Glutamatergic neuron (in vitro differentiated cells): ENCODE measurements at places on chromosomes 16 and 17.
A peak's percentile ranks its signal among the peaks of the same experiment; 100 is the strongest.

- DNase-seq: no peak
- H3K4me1 ChIP-seq: peaks cover 9% of the 10 kb centered on the region
- no peak overlapping the region for H3K4me3 ChIP-seq
- H3K27ac ChIP-seq: no peak overlapping the region
- H3K27me3 ChIP-seq: no peaks in the 10 kb centered on the region
- no peaks in the 10 kb centered on the region for H3K36me3 ChIP-seq
Measured at GRCh38 chr17:9259419-9259818, 238.1 kb downstream of the NTN1 start.

GRCh38 chr16:30499284-30499683 lies 26.7 kb downstream of the ITGAL start:
- no peak overlapping the region for H3K27ac ChIP-seq
- H3K4me3 ChIP-seq: no peak overlapping the region
- no peaks in the 10 kb centered on the region for H3K4me1 ChIP-seq
- H3K27me3 ChIP-seq: no peaks in the 10 kb centered on the region
- DNase-seq: no peak

- no peaks in the 10 kb centered on the region for H3K4me1 ChIP-seq
- H3K27me3 ChIP-seq: peaks cover 12% of the 10 kb centered on the region
Measured at GRCh38 chr16:29745853-29746345, at the start of gene C16orf54. Gene C16orf54 (minus strand): TSS chr16:29745990. CDS start chr16:29744951, 1,039 bp downstream.

GRCh38 chr17:56982312-56982711 lies 4.4 kb downstream of the SCPEP1 start:
- no peak overlapping the region for H3K27ac ChIP-seq
- H3K4me3 ChIP-seq: no peak overlapping the region
- DNase-seq: no peak
- H3K27me3 ChIP-seq: peaks cover 2% of the 10 kb centered on the region

DNA sequence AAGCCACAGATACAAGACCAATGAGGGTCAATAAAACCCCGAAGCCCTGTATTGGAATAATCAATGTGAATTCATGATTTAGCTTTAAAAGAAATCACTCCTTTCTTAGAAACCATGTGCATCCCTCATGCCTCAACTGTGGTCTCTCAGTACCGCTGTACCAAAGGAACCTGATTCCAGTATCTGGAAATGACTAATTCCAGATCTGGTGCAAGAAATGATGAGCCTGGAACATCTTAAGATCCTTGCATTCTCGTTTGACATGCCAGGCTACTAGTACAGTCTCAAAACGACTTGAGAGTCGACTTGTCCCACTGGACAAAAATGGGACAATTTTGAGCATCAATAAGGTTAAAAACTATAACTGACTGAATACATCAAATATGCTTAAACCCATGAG lies 21.2 kb downstream of the USP31 start:
- no peaks in the 10 kb centered on the region for H3K36me3 ChIP-seq
- no peak overlapping the region for H3K27ac ChIP-seq
- no peak overlapping the region for H3K4me3 ChIP-seq
- no peaks in the 10 kb centered on the region for H3K27me3 ChIP-seq
- DNase-seq: no peak

GRCh38 chr17:8836821-8837562 lies 30.5 kb downstream of the PIK3R6 start:
- H3K36me3 ChIP-seq: no peaks in the 10 kb centered on the region
- no peak for DNase-seq
- no peaks in the 10 kb centered on the region for H3K4me1 ChIP-seq
- H3K4me3 ChIP-seq: no peak overlapping the region
- H3K27me3 ChIP-seq: peaks cover 3% of the 10 kb centered on the region
- no peak overlapping the region for H3K27ac ChIP-seq

DNA sequence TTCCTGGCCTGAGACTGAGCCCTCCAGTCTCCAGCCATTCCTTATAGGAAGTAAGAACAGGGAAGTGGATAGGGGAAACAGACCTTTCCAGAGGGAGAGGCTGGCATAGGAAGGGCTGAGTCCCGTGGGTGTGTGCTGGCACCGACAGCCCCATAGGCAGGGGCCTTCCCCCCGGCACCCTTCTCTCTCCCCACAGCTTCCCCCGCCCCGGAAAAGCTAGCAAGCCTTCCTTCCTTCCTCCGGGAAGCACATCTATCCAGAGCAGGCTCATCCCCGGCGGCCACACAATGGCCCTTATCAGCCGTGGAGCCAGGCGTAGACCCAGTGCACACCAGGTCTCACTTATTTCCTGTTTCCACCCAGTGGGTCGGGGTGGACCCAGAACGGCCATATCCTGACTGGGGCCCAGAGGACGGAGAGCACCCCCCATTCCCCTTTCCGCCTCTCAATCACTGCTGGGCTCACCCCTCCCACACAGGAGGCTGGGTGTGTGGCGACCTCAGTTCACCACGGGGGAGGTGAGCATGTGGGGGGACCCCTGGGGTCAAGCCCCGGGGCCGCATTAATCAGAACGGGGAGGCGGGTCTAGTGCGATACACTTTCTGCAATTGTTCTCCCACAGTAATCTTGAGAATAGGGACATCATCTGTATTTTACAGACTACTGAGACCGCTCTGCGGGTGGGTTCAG lies 950 bp upstream of the MYO1C start:
- DNase-seq: no peak
- H3K27me3 ChIP-seq: peaks cover 8% of the 10 kb centered on the region
- H3K36me3 ChIP-seq: no peaks in the 10 kb centered on the region
- H3K27ac ChIP-seq: no peak overlapping the region
- H3K4me1 ChIP-seq: peaks cover 13% of the 10 kb centered on the region

- H3K36me3 ChIP-seq: no peaks in the 10 kb centered on the region
- H3K4me1 ChIP-seq: peaks cover 6% of the 10 kb centered on the region
- H3K27me3 ChIP-seq: peaks cover 5% of the 10 kb centered on the region
- H3K27ac ChIP-seq: no peak overlapping the region
Measured at GRCh38 chr16:57137566-57138273, 45.3 kb downstream of the CPNE2 start.

- H3K4me1 ChIP-seq: peaks cover 28% of the 10 kb centered on the region
- peak overlapping the region; percentile 86 for H3K4me3 ChIP-seq
- peak; percentile 67 for DNase-seq
- H3K27me3 ChIP-seq: peaks cover 12% of the 10 kb centered on the region
- peak overlapping the region; percentile 88 for H3K27ac ChIP-seq
- H3K36me3 ChIP-seq: no peaks in the 10 kb centered on the region
Measured at GRCh38 chr17:182050-182751, 751 bp upstream of the DOC2B start.

- H3K4me1 ChIP-seq: peaks cover 19% of the 10 kb centered on the region
- H3K4me3 ChIP-seq: peak within 1 kb of the TSS; percentile 76
- no peak within 1 kb of the TSS for H3K27ac ChIP-seq
- peaks cover 22% of the 10 kb centered on the region for H3K27me3 ChIP-seq
- peak; percentile 47 for DNase-seq
Measured at GRCh38 chr17:60149691-60150582, at the start of gene CA4. Gene CA4 (plus strand): TSS chr17:60149973. CDS start chr17:60150035, 62 bp downstream.

DNA sequence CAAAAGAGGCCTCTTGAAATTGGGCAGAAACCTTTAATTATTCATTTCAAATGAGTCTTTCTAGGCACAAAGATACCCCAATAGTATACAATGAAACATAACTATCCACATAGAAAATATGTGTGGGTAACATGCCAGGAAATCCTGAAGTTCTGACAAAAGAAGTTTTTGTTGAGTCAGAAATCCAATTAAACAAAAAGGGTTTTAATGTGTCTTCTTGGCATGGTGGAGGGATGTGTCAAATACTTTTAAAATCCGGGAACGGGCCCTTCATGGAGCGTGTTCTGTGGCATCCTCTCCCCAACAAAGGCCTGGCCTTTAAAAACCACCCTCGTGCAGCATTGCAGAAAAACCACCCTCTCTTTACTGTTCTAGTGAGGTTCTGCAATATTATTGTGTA lies 14.2 kb downstream of the CDRT4 start:
- H3K27me3 ChIP-seq: no peaks in the 10 kb centered on the region
- DNase-seq: no peak
- H3K36me3 ChIP-seq: peaks cover 5% of the 10 kb centered on the region
- H3K4me1 ChIP-seq: no peaks in the 10 kb centered on the region
- H3K27ac ChIP-seq: no peak overlapping the region

GRCh38 chr17:17763734-17764133 lies 73.1 kb downstream of the SREBF1 start:
- H3K36me3 ChIP-seq: no peaks in the 10 kb centered on the region
- peak overlapping the region; percentile 34 for H3K4me3 ChIP-seq
- no peak for DNase-seq
- H3K27me3 ChIP-seq: peaks cover 24% of the 10 kb centered on the region
- H3K27ac ChIP-seq: no peak overlapping the region

DNA sequence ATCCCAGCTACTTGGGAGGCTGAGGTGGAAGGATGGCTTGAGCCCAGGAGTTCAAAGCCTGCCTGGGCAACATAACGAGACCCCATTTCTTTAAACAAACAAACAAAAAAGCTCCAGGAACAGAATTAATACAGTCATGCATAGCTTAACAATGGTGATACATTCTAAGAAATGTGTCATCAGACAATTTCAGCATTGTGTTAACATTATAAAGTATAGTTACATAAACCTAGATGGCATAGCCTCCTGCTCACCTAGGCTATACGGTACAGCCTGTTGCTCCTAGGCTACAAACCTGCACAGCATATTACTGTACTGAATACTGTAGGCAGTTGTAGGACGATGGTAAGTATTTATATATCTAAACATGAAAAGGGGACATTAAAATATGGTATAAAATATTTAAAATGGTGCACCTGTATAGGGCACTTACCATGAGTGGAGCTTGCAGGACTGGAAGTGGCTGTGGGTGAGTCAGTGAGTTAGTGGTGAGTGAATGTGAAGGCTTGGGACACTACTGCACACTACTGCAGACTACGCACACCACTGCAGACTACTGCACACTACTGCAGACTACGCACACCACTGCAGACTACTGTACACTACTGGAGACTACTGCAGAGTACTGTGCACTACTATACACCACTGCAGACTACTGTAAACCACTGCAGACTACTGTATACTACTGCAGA lies 74.6 kb downstream of the TMC6 start:
- peaks cover 8% of the 10 kb centered on the region for H3K4me1 ChIP-seq
- H3K27me3 ChIP-seq: peaks cover 2% of the 10 kb centered on the region
- H3K36me3 ChIP-seq: peaks cover 20% of the 10 kb centered on the region
- H3K27ac ChIP-seq: no peak overlapping the region

GRCh38 chr16:79713609-79714309 lies 113.2 kb upstream of the MAF start:
- no peaks in the 10 kb centered on the region for H3K27me3 ChIP-seq
- H3K27ac ChIP-seq: no peak overlapping the region
- H3K4me1 ChIP-seq: no peaks in the 10 kb centered on the region
- no peak overlapping the region for H3K4me3 ChIP-seq

DNA sequence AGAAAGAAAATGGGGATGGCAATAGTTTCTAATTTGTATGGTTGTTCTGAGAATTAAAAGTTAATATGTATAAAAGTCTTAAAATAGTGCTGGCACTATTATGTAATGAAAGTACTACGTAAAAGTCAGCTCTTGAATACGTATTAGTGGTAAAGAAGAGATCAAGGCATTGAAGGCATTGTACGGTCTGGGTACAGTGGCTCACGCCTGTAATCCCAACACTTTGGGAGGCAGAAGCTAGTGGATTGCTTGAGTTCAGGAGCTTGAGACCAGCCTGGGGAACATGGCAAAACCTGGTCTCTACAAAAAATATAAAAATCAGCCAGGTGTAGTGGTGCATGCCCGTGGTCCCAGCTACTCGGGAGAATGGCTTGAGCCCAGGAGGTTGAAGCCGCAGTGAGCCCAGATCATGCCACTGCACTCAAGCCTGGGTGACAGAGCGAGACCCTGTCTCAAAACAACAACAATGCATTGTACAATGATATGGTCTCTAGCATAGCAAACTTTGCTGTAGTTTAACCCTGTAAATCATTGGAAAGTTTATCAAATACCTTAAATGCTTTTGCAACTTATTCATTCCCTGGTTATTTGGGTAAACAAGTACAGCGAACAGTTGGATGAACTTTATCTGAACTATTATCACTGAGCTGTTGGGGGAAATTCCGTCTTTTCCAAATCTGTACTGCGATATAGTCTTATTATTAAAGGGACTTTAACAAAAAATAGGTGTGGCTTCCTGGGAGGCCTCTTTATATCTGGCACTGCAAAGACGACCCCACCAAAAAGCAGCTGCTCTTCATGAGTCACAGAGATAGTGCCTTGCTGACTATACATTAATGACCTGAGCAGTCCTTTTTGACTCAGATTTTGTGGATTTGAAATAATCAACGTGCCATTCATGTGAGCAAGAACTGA lies 73.6 kb downstream of the GPRC5B start:
- H3K36me3 ChIP-seq: peaks cover 8% of the 10 kb centered on the region
- no peak overlapping the region for H3K27ac ChIP-seq
- no peak overlapping the region for H3K4me3 ChIP-seq
- no peaks in the 10 kb centered on the region for H3K4me1 ChIP-seq
- DNase-seq: no peak

- no peak for DNase-seq
- peaks cover 12% of the 10 kb centered on the region for H3K27me3 ChIP-seq
- H3K4me1 ChIP-seq: peaks cover 8% of the 10 kb centered on the region
- no peak overlapping the region for H3K27ac ChIP-seq
- peaks cover 26% of the 10 kb centered on the region for H3K36me3 ChIP-seq
Measured at GRCh38 chr16:50553731-50554360, 5.7 kb downstream of the NKD1 start.

DNA sequence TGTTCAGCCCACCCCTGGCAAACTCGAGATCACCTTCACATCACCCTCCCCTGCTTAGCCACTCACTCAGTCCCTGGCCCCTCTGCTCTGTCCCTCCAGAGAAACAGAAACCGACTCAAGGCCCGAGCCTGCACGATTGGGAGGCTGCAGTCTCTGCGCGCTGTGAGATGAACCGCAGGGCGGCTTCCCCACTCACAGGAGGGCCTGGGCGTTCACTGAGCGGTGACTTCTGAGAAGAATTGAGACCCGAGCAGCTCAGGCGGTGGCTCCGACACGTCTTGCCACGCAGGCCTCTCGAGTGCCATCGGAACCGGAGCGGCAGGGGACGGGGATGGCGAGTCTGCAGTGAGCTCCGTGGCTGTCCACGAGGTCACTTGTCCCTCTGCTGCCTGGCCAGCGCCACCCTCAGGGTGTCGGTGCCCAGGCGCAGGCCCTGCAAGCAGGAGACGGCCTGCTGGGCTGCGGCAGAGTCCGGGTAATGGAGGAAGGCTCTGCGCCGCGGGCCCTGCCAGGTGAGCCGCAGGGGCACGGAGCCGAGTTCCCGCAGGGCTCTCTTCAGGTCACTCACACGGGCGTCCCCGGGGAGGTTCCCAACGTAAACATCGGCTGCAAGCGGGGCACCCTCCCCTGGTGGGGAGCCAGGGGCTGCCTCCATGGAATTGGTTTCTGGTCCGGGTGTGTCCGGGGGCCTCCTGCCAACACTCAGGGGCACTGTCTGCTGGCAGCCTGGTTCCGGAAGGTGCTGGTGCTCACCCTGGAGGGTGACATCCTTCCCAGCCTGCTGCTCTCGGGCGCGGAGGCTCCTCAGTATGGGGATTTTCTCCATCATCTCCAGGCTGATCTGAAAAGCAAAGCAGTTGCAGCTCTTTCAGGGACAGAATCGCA lies 21.6 kb downstream of the FOXF1 start:
- DNase-seq: no peak
- no peaks in the 10 kb centered on the region for H3K27me3 ChIP-seq
- H3K4me3 ChIP-seq: no peak overlapping the region
- no peaks in the 10 kb centered on the region for H3K4me1 ChIP-seq
- H3K27ac ChIP-seq: no peak overlapping the region
